Left hindlimb (tissue), 1 donor: ENCODE measurements at places on chromosomes 12 and 14.

GRCh38 chr12:11812586-11813437 lies 163.3 kb downstream of the ETV6 start:
- peak; percentile 54 for DNase-seq

DNA sequence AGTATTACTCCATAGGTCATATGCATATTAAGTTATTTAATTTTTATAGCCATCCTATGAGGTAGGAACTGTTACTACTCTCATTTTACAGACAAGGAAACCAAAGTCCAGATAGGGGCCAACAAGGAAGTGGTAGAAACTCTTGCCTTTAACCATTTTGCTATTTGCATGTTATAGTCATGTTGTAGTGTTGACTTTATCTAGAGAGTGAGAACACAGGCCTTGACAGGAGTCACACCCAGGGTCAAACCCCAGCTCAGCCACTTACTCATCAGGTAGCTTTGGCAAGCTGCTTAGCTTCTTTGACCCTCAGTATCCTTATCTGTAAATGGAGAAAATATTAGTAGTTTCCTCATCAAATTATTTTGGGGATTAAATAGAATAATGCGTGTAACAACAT lies 156.2 kb downstream of the CAND1 start:
- DNase-seq = no peak

- no peak for DNase-seq
These were observed 108.9 kb downstream of the ADCK1 start for GRCh38 chr14:77908847-77909246.

DNA sequence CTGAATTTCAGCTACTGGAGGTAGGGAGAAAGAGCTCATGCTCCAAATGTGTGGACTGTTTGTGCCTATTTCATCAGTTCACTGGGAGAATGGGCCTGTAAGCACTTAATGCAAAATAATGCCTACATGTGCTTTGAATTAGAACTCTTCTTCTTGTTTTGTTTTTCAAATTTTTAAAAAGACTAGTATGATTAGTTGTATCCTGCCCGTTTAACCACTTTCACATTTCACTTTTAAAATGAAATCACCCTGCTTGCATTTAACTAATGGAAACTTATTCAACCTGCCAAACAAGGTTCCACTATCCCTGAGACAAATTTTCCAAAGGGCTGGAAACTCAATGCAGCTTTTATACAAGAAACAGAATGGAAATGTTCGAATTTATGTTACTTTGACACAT lies 79.7 kb downstream of the SAMD4A start:
- no peak for DNase-seq

DNA sequence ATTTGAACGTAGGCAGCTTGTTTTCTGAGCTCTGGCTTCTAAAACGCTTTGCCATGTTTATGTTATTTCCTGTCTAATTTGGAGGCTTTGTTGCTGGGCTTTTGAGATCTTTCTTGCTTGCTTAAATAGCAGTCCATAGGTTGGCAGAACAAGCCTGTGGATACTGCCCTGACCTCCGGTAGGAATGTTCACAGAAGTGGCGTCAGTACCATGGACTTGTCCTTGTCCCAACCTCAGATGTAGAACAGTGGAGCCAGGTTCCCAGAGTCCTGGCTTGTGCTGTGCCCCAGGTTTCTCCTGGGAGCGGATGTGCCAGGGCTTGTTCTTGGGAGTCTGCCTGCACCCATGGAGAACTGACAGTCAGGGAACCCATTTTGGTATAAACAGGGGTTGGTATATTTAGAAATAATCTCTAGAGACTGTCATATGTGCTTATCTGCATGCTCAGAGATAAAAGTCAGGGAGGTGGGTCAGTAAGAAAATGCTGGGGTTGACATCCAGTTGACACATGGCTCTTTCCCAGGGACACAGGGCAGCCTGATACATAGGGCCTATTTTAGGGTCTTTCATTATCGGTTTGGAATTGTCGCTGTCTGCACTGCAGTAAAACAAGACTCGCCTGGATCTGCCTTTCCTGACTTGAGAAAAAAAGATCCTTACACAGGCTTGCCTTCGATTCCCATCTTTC lies 22.9 kb downstream of the CACNA1C start:
- DNase-seq = no peak

- DNase-seq = no peak
These were observed 811 bp upstream of the GALNT16 start for GRCh38 chr14:69259168-69259526.

- no peak for DNase-seq
These were observed 25.4 kb downstream of the BCL11B start for GRCh38 chr14:99246536-99247097.

DNA sequence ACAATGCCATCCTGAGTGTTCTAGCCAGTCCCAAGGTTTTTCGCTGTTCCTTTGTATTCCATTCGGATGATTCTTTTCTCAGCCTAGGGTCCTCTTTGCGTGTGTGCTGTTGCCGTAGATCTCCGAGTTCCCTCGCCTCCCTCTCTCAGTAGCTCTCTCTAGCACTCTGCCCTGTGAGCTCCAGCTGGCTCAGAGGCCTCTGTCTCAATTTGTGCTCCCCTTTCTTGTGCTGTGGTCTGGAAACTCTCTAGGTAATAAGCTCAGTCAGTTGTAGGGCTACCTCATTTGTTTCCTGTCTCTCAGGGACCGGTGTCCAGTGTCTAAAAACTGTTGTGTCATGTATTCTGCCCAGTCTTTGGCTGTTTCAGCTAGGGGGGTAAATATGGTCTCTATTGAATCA lies 179.3 kb downstream of the PCNX1 start:
- DNase-seq = no peak

DNA sequence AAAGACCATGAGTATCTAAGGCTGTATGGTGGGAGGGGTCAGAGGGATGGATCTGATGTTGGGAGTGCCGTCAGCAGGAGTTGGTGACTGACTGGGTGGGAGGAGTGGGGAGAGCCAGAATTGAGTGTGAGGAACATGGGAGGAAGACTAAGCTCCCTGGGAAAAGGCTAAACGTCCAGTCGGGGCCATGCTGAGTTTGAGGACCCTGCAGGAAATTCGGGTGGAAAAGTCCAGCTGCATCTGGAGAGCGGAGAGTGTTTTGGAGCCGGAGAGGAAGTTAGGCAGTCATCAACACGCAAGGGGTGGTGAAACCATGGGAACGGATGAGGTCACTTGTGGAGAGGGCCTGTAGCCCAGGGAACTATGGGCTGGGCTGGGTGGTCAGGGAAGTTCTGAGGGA lies 60.9 kb downstream of the ELK3 start:
- DNase-seq = peak; percentile 66

- no peak for DNase-seq
These were observed 84.7 kb upstream of the NELL2 start for GRCh38 chr12:44960856-44961255.

DNA sequence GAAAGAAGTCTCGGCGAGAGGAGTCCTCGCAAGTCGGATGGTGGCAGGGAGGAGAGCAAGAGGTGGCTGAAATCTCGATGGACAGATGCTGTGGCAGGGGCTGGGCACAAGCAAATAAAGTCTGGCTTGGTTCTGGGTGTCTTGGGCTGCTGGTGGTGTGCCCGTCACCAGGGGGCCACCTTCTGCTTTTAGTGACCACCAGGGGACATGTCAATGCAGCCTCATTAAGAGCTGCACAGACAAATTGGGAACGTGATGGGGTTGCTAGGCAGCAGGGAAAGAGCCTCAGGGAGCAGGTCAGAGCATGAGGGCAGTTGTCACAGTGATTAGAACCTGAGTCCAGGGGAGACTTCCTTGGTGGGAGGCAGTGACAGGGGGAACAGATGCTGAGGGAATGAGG lies 44.0 kb downstream of the LRRC74A start:
- DNase-seq = no peak

DNA sequence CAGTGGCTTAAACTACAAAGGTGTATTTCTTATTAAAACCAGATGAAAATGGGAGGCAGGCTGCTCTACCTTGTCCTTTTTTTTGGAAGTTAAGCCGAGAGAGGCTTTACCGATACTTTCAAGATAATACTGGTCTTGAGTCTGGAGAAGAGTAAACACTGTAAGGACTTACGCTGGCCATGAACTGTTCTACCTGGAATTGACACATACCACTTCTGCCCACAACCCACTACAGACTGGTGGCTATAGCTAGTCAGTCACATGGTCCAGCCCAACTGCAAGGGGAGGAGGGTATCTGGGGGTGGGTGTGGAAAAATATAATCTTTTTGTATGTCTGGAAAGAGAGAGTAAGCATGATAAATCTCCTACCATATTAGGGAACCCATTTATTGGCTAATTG lies 4.4 kb upstream of the FUT8 start:
- no peak for DNase-seq

DNA sequence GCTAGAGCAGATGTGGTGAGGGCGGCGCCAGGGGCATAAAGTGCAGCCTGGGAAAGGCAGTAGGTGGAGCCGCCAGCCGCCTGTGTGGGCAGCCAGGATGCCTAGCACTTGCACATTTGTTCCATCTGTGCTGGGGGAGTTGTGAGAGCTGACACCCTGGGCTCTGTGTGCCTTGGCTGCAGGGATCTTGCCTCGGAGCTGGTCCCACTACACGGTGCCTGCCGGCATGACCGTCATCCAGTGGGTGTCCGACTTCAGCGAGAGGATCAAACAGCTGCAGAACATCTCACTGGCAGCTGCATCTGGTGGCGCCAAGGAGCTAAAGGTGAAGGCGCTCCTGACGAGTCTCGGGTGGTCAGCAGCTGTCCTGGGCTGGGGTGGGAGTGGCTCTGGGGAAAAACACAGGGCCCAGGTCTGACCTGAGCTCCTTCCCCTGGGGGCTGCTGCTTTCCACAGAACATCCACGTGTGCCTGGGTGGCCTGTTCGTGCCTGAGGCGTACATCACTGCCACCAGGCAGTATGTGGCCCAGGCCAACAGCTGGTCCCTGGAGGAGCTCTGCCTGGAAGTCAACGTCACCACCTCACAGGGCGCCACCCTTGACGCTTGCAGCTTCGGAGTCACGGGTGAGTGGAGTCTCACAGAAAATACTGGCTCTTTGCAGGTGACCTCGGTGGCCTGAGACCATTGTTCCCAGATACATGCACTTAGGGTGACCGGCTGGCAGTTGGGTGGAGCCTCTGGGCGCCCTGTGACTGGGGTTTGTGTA lies 37.4 kb downstream of the HSP90AA1 start:
- no peak for DNase-seq

GRCh38 chr12:19848421-19848820 lies 409.1 kb downstream of the AEBP2 start:
- DNase-seq = no peak

DNA sequence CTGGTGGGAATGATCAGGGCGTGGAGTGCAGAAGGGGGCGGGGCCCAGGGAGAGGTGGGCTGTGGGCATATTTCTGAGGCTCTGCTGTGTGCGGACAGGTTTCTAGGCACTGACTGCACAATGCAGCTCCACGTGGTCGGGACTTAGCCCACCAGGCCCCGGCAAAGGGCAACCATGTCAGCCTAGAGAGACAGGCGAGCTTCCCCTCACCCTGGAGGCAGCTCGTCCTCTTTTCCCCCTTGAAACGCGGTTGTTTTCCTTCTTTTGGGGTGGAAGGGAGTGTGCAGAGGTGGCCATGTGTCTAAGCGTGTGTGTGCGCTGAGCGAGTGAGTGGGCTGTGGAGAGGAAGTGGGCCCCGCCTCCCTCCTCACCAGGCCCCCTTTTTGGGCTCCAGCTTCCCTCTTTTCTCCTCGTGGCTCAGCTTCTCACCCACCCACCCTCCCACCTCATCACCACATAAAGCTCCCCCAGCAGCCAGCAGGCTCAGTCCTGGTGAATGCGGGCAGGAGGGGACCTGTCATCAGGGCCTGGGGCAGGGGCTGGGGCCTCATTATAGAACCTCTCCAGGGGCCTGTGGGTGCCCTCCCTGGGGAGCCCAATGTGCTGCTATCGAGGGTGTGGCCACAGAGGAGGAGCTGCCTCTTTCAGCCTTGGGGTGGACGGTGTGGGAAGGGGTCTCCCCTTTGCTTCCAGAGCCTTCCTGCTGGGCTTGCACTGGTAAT lies 22.0 kb downstream of the LRTM2 start:
- DNase-seq = no peak

GRCh38 chr12:69291278-69291593 lies 51.9 kb downstream of the CPSF6 start:
- no peak for DNase-seq

- no peak for DNase-seq
These were observed 89.7 kb upstream of the CPM start for GRCh38 chr12:69022674-69023073.

GRCh38 chr12:15584366-15585041 lies 204.7 kb downstream of the EPS8 start:
- DNase-seq = no peak

DNA sequence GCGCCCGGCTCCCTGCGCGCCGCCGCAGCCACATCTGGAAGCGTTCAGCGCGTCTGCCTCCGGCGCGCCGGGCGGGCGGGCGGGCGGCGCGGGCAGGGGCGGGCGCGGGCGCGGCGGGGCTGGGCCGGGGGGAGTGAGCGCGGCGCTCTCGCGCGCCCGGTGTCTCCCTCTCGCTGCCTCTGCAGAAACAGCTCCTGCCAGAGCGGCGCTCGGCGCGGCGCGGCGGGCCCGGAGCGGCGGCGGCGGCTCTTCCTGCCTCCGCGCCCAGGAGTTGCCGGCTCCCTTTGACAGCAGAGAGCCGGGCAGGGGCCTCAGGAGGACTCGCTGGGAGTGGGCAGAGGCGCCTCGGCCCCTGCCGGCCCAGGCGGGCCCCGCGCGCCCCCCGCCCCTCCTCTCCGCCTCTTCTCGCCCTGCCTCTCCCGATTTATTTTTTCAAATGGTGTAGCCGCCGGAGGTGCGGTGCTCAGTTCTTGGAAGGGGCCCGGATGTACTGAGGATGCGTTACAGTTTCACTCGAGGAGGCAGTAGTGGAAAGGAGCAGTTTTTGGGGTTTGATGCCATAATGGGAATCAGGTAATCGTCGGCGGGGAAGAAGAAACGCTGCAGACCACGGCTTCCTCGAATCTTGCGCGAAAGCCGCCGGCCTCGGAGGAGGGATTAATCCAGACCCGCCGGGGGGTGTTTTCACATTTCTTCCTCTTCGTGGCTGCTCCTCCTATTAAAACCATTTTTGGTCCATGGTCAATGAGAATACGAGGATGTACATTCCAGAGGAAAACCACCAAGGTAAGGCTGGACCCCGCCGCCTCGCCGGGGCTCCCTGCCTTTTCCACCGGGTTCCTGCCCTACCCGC lies at the start of gene CACNA1C:
Gene CACNA1C (plus strand): TSS at position 162 of the 853 bp plus-strand sequence. CDS start 576 bp downstream, at position 738.
- DNase-seq = peak; percentile 84

DNA sequence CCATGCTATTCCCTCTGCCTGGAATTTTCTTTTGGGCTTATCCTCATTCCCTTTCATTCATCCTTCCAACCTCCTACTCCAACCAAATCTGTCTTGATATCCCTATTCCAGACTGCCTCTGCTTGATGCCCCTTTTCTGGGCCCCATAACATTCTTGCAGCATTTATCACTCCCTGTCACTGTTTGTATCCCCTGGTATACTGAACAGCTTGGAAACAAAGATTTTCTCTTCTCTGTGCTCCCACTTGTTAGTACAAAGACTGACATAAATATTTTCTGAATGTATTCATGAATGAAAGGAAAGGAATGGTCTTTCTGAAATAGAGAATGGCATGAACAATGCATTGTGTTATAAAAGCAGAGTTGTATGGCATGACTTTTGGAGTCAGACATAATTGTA lies 7.5 kb downstream of the IRAK4 start:
- no peak for DNase-seq

DNA sequence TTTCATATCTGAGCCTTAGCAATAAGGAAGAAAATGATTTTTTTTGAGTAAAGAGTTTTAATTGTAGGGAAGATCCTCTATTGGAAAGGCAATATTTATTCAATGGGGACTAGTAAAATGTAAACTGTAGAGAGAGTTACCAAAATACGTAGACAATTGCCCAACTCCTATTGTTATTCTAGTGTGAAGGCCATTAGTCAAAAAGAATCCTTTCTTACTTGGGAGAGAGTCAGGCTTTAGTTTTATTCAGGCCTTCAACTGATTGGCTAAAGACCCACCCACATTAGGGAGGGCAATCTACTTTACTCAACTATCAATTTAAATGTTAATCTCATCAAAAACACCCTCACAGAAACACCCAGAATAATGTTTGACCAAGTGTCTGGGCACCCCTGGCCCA lies 485.8 kb upstream of the ATXN7L3B start:
- DNase-seq = no peak
